ENCODE measurements at places on chromosomes 5 and 9.
A peak's percentile ranks its signal among the peaks of the same experiment; 100 is the strongest.

- no peak for DNase-seq
These were observed 3.2 kb upstream of the BTNL9 start for GRCh38 chr5:181036816-181037364.

- DNase-seq = no peak
These were observed 2.7 kb downstream of the ASTN2 start for GRCh38 chr9:117412006-117412715.

DNA sequence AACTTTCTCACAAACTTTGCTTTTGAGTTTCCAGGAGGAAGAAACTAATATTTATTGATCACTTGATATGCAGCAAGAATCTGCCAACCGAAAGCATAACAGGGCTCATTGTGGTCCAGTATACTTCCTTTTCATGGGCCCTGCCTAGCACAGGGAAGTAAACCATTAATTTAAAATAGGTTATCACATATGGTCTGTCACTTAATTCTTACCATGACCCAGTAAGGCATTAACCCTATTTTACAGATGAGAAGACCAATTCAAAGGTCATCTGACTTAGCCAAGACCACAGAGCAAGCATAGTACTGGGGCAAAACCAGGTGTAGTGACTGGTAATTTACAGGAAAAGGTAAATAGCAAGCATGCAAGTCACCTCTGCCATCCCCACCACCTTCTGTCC, 336.9 kb upstream of the DMAC1 start:
- DNase-seq = no peak

DNA sequence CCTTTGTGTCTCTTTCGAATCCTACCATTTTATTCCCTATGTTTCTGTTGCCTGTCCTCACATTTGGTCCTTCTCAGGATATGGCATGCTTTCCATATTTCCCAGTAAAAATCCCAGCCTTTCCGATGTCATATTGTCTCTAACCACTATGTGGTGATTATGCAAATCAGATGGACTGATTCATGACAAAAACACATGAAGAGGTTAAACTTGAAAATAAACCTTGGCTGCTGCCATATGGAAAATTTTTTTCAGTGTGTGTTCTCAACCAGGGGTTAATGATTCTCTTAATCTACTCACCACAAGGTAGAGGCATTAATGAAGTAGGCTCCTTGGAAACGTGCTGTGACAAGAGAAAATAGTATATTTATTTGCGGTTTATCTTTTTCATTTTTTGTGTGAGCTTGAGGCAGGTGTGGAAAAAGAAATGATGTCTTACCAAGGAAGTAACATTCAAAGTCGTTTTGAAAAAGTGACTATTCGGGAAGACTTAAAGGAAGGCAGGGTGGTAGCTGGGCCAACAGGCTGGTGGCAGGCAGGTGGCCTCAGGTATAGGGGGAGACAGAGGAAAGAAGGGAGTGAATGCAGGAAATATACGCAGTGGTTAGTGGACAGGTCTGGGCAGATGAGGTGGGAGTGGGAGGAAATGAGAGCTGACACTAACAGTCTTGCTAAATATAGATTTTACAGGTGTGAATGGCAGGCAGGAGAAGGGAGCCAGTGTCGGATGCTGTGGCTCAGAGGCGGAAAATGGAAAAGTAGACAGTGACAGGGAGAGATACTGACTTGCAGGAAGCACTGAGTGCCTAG, 46.2 kb downstream of the DMRT2 start:
- no peak for DNase-seq

GRCh38 chr9:10566848-10567247, 46.0 kb downstream of the PTPRD start:
- DNase-seq = no peak

- DNase-seq = peak; percentile 19
These were observed 16.0 kb upstream of the PUM3 start for GRCh38 chr9:2859776-2860379.

DNA sequence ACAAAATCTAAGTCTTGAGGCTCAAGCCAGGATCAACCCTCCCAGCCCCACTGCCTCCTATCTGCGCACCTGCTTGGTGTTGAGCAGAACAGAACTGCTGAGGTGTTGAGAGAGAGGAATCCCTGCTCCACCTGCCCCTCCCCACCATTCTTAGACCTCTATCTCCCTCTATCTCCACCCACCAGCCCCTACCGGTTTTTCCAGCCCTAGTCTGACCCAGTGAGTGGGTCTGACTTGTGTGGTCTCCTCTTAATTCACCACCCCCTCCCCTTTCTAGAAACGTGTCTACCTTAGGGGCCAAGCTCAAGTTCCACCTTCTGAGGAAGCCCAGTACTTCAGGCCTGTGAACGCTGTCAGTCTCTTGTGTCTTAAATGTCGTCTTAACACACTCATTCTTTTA, 93.7 kb downstream of the ARHGAP26 start:
- no peak for DNase-seq

DNA sequence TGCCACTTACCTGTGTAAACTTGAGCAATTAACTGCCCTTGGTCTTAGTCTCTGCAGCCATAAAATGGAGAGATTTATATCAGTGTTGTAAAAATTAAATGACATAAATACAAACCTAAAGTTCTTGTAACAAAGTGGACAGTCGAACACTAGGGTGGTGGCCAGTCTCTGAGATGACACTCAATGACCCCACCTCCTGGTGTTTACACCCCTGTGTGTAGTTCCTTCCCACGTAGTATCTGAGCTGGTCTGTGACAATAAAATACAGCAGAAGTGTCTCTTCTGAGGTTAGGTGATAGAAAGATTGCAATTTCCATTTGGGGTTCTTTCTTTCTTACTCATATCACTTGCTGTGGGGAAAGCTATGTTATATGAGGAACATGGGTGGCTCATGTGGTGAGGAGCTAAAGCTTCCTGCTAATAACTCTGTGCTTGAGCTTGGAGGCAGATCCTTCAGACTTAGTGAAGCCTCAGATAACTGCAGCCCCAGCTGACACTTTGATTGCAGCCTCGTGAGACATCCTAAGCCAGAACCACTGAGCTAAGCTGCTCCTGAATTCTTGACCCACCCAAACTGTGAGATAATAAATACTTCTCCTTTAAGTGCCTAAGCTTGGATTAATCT, 173.4 kb upstream of the CHD1 start:
- DNase-seq = no peak

DNA sequence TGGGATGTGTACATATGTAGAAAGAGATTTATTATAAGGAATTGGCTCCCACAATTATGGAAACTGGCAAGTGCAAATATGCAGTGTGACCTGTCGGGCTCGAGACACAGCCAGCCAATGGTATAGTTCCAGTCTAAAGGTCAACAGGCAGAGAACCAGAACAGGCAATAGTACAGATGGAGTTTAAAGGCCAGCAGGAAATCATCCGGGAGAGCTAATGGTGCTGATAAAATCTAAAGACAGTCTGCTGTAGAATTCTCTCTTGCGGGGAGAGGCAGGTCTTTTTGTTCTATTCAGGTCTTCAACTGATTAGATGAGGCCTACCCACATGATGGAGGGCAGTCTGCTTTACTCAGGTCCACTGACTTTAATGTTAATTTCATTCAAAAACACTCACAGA, 21.8 kb downstream of the ANKRD31 start:
- DNase-seq = no peak

GRCh38 chr9:114681594-114682332, at the start of gene TEX48:
Gene TEX48 (minus strand): TSS chr9:114682192. CDS start chr9:114671723, 10,469 bp downstream.
- DNase-seq = peak; percentile 60

- no peak for DNase-seq
These were observed 2.3 kb upstream of the MYOZ3 start for GRCh38 chr5:150658699-150659265.

DNA sequence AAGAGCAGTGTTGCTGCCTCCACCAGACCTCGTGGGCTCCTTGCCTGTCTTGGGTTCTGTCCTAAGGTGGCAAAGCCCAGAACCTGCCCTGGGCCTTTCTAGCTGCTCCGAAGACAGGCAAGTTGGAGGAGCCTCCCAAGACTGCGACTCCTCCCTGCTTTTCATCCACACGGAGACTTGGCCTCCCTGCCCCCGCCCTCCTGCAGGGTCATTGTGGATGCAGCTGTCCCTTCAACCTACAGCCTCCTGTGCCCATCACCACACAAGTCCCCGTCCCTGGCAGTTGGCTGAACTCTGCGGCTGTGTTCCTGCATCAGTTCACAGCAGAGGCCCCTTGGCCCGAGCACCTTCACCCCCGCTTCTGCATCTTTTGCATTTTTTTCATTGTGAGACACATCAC, 59.2 kb downstream of the WNK2 start:
- no peak for DNase-seq

DNA sequence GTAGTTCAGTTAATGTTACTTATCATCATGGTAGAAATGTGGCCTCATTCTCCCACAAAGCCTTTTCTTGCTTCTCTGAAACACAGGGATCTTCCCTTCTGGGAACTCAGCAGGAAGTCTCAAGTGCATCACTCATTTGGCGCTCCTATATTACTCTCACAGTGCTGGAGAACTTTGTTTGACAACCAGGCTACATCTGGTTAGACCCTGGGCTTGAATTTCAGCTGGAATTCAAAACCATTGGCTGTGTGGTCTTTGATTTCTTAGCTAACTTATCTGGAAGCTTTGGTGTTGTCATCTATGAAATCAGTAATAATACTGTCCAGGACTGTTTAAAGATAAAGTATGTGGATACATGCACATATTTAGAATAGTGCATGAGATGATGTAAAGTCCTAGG, 1777.1 kb downstream of the MAT2B start:
- no peak for DNase-seq

DNA sequence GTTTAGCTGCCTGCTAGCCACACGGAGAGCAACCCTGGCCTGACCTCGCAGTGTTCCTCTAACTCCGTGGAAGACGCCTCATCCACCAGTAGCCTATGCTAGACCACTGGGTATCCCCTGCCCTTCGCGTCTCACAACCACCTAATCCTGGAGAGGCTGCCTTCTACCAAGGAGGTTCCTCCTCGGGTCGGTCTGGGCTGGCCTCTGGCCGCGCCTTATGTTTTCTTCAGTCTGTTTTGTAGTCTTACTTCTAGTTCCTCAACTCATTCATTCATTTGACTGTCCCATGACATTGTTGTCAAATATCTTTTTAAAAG, 1.6 kb upstream of the TPM2 start:
- no peak for DNase-seq

DNA sequence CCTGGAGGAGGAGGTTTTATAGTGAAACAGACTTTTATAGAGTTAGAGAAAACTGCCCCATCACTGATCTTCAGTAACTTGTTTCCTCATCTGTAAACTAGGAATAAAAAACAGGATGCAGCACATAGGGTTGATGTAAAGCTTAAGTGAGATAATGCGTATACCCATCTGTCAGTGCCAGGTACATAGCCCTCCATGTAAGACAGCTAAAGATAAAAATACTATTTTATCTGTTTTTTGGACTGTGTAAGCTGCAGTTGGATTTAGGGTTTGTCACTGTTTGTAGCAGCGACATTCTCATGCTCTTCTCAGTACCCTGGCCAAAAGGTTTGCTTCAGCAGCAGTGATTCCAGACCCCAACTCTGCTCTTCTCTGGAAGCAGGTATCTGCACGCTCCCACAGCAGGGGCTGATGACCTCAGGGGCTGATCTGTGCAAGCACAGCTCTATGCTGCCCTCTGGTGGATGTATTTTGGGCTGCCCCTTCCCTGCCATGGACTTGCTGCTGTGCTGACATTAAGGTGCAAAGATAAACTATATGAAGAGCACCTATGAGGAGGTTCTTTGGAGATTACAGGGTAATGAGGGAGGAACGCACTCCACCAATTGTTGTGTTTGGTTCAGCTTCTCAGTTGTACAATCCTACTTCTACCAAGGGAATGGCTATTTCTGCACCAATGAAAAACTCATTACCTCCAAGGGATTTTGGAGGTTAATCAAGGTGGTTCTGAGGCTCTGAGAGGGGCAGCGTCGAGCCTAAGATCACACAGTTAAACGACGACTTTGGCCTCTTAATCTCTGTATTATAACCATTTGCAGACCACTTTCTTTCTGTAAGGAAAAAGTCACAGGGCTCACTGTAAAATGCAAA, 13.1 kb downstream of the HMHB1 start:
- DNase-seq = peak; percentile 76

DNA sequence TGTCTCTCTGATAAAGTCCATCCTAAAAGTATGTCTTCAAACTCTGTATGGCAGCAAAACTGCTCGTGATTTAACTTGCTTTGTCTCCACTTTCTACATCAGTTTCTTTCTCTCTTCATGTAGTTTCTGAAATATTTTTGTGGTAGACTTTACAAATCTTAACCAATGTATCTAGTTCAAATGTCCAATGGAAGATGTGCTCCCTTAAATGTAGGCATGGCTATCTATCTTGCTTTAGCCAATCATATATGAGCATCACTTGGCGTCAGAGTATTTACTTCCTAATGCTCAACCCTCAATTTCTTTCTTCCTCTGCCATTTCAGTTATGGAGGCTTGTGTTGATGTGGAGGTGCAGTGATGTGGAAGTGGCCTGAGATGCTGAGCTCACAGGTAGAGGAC, 206.1 kb upstream of the ZNF608 start:
- DNase-seq = no peak

GRCh38 chr9:98706651-98707165, 2.0 kb downstream of the GABBR2 start:
- no peak for DNase-seq

DNA sequence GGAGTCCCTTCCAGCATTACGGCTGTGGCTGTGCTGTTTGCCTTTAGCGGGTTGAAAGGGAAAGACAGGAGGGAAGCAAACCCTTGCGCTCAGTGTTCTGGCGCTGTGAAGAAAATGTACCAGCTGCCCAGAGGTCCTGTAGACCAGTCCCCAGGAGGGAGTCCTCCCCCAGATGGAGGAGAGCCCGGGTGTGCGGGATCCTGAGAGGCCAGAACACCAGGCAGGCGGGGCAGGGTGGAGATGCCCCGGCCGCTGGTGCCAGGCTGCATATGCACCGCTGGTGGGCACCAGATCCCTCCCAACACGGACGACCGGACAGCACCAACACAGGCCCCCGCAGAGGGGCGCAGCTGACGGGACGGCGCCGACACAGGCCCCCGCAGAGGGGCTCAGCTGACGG, 37.2 kb upstream of the SLC9A3 start:
- no peak for DNase-seq

GRCh38 chr5:1952021-1952420, 69.3 kb upstream of the IRX4 start:
- DNase-seq = no peak

GRCh38 chr9:85521371-85522197, 220.2 kb downstream of the AGTPBP1 start:
- no peak for DNase-seq

DNA sequence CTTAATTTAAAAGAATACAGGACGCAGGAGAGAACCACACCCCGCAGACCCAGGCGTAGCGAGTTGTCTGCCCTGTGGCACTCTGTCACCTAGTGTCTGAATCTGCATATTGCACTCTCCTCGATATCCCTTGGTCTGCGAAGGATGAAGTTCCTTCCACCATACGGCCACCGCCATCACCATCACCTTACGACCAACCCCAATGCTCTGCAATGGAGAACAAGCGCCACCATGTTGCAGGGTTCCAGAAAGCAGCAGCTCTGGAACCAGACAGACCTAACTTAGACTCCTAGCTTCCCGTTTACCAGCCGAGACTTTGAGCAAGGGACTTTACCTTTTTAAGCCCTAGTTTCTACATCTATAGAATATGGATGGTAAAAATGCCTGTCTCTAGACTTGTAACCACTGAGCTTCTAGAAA, 77.4 kb upstream of the DMRT1 start:
- DNase-seq = no peak

- DNase-seq = no peak
These were observed 63.7 kb downstream of the SHOC1 start for GRCh38 chr9:111730937-111731567.

Data from stimulated activated CD8-positive, alpha-beta memory T cell treated with anti-CD3 and anti-CD28 coated beads, Interleukin-7, amount 100 ng/mL, for 24 hours (primary cell).